ENCODE measurements at places on chromosomes 13 and 19.

DNA sequence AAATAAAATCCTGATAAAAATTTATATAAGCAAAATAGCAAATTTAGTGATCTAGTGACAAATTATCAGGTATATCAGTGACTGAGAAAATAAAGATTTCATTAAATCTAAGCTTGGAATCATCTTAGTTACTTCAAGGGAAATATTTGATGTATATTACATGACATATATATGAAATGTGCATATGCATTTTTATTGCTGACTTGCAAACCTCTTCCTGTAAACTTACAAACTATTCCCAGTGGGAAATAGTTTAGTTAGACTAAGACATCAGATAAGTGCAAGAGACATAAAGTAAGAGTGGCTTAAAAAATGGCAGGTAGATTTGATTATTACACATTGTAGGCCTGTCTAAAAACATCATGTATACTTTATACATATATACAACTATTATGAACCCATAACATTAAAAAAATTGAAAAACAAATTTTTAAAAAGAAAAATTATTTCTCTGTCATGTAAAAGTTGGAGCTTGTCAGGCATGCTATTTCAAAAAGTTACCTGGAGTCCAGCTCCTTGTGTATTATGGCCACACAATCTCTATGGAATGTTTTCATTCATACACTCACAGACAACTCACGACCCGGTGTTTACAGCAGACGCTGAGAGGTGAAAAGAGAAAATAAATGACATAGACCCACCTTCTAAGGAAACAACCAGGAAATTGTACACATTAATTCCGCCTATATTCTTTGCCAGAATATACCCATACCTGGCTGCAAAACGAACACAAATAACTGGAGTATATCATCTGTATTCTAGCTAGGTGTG lies 724.5 kb downstream of the SLITRK6 start:
- DNase-seq, result no peak

- DNase-seq, result no peak
Measured at GRCh38 chr13:71252184-71252704, 614.8 kb downstream of the DACH1 start.

DNA sequence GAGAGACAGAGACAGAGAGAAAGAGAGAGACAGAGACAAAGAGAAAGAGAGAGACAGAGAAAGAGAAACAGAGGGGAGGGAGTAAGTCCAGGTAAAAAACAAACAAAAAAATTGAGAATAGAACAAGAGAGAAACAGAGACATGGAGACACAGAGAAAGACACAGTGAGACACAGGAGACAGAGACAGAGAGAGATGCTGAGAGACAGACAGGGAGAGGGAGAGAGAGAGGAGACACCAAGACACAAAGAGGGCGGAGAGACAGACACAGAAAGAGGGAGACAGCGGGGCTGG lies 5.8 kb upstream of the PROZ start:
- no peak for DNase-seq

DNA sequence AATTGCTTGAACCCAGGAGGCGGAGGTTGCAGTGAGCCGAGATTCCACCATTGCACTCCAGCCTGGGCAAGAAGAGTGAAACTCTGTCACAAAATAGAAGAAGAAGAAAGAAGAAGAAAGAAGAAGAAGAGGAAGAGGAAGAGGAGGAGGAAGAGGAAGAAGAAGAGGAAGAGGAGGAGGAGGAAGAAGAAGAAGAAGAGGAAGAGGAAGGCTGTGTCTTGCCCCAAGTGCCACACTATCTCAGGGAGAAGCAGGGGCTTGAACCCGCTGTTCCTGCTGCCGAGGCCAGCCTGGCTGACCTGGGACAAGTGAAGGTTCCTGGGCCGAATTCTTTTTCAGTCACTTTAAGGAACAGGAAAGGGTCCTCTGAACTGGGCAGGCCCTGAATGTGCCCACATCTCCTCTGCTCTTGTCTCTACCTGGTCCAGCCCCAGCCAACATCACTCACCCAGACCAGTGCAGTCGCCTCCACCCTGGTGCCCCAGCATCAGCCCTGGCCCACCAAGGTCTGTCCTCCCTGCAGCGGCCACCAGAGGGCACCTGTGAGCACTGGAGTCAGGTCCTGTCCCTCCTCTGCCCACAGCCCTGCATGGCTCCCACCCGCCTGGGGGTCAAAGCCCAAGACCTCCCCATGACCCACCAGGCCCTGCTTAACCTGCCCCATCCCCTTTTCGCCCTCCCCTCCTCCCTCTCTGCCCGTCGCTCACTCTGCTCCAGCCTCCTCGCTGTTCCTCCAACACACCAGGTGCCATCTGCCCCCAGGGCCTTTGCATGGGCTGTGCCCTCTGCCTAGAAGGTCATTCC lies 20.0 kb downstream of the TICAM1 start:
- DNase-seq, result no peak

DNA sequence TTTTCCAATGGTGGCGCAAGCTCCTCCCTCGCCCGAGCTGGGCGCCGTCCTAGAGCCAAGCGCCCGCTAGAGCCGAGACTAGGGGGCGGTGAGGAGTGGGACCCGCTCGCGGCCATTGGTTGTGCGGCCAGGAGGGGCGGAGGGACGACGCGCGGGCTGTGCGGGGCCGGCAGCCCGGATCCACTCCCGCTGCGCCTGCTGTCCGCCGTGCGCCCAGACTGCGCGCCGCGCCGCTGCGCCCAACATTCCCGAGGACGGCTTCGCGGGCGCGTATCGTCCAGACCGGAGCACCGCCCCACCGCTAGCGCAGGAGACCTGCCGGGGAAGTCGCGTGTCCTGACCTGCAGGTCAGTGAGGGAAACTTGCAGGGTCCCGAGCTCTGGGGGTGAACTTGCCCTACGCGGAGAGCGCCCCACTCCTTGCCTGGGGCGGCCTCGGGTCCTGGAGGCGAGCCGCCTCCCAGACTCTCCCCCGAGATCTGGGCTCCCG lies at the start of gene SERTM1:
SERTM1 (plus strand) TSS at position 183 of the 489 bp plus-strand sequence. CDS start 21,059 bp downstream, outside the sequence.
- DNase-seq, result no peak

DNA sequence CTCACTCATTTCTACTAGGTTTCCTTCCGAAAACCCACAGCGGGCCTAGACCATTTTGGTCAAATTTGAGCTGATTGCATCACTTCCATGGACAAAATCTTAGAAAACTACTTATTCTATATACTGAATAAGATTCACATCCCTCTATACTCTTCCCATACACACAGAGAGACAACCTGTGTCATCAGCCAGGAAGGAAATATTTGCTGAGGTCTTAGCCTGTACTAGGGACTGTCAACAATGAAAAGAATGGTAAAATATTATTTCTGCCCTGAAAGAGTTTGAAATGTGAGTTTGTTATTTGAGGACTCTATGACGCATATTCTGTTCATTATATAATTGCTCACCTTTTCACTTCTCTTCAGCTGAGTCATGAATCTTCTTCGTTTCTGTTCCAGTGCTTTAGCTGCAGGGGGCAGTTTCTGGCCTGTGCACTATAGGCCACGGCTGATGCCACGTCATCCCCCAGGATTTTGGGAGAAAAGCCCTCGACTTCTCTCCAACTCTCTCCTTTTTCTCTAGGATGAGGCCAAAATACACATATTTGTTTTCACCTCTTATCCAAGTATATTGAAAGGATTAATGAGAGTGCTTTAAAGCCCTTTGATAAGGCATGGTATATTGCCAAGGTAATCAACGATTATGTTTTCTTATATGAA lies 47.7 kb downstream of the GSX1 start:
- DNase-seq, result no peak

GRCh38 chr13:70817576-70817975 lies 709.3 kb upstream of the KLHL1 start:
- DNase-seq, result no peak

GRCh38 chr19:27392027-27392632 lies 1820.8 kb downstream of the UQCRFS1 start:
- DNase-seq, result no peak

- no peak for DNase-seq
Measured at GRCh38 chr19:8017808-8018207, 12.4 kb upstream of the ELAVL1 start.

- no peak for DNase-seq
Measured at GRCh38 chr19:17778968-17779929, 15.7 kb upstream of the B3GNT3 start.

GRCh38 chr13:113634279-113635047 lies 23.5 kb downstream of the ATP4B start:
- DNase-seq, result no peak

DNA sequence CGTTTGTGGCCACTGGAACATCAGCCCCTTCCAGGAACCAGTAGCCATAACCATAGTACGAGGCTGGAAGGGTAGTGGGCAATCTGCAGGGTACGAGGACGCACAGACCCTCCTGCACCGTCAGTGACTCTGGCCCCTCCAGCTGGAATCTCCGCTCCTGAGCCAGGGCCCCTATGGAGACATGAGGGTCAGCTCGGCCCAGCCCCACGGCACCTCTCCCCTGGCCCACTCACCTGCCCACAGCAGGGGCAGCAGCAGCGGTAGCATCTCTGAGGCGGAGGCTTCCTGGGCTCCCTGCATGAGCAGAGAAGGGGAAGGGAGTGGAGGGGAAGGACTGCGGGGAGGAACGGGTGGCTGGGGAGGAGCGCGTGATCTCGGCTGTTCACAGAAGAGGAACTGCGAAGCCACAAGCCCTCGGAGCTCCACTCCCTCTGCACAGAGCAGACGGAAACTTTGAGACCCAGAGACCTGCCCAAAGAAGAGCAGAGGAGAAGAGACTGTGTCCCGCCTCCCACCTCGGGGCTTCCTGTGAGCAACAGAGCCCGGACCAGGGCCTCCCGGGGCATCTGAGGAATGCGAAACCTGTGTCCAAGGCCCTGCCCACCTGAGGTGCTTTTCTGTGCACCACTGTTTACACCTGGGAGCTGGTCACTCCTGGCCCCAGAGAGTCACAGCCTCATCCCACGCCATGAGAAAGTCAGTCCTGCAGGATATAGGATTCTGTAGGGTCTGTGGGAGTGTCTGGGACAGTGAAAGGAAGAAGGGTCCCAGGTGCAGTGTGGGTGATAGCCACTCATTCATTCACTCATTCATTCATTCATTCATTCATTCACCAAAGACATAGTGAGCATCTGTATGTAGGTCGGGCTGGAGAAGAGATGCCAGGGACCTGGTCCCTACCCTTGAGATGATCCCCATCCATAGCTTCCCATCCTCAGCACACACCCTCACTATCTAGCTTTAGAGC lies at the start of gene SIGLEC6:
SIGLEC6 (minus strand) TSS at position 322 of the 967 bp plus-strand sequence; CDS start at position 300, 22 bp downstream.
- no peak for DNase-seq

DNA sequence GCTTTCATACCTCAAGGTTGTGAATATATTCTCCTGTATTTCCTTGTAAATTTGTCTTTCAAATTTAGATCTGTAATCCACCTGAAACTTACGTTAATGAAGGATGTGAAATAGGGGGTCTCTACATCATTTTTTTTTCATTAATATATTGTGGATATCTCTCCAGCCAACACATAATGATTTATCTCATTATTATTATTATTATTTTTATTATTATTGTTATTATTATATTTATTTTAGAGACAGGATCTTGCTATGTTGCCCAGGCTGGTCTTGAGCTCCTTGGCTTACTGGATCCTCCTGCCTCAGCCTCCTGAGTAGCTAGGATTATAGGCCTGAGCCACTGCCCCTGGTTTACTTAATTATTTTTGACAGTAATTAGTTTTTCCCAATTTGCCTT lies 4.3 kb upstream of the LIPE start:
- DNase-seq, result no peak

GRCh38 chr13:21546372-21546771 lies 57.6 kb downstream of the MICU2 start:
- no peak for DNase-seq

GRCh38 chr19:13639342-13639929 lies 124.9 kb upstream of the MRI1 start:
- no peak for DNase-seq

- no peak for DNase-seq
Measured at GRCh38 chr19:789701-790060, 7.6 kb upstream of the PTBP1 start.

DNA sequence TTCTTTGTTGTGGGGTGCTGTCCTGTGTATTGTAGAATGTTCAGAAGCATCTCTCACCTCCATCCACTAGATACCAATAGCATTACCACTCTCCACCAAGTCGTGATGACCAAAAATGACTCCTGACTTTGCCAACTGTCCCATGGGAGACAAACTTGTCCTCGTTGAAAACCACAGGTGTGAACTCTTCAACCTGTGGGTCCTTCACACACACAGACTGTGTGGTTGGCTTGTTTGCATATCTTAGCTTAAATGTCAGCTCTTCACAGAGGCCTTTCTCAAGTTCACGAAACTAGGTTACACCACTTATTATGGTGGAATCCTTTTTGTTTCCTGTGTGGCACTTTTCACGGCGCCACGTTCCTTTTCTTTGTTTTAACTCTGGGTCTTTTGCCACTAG lies 6.8 kb downstream of the GPC5 start:
- no peak for DNase-seq

- DNase-seq, result no peak
Measured at GRCh38 chr19:2355168-2356035, 4.7 kb upstream of the TMPRSS9 start.

GRCh38 chr19:10583036-10583776 lies 3.9 kb downstream of the AP1M2 start:
- DNase-seq, result no peak

GRCh38 chr13:50713523-50714248 lies 129.8 kb downstream of the DLEU7 start:
- DNase-seq, result no peak

GRCh38 chr19:45636275-45636674 lies 2.9 kb downstream of the EML2 start:
- DNase-seq, result no peak

- no peak for DNase-seq
Measured at GRCh38 chr13:76499891-76500290, 386.3 kb downstream of the KCTD12 start.

DNA sequence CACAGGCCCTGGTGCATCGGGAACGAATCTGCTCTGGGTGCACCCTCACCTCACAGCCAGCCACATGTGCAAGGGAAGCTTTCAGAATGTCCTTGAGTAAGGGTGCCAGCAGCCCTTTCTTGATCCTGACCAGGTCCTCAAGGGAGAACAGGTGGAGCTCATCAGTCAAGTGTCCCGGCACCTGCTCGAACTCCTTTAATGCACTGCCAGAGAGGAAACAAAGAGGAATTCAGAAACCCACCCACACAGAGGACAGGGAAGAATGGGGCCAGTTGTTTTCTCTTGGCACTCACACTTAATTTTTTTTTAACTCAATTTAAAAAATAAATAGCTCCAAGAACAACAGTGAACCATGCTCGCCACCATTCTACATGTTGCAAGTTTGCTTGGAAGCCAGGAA lies 41.7 kb downstream of the RUBCNL start:
- no peak for DNase-seq

- DNase-seq, result peak; percentile 89
Measured at GRCh38 chr19:56538254-56538760, 441 bp upstream of the ZFP28 start.

DNA sequence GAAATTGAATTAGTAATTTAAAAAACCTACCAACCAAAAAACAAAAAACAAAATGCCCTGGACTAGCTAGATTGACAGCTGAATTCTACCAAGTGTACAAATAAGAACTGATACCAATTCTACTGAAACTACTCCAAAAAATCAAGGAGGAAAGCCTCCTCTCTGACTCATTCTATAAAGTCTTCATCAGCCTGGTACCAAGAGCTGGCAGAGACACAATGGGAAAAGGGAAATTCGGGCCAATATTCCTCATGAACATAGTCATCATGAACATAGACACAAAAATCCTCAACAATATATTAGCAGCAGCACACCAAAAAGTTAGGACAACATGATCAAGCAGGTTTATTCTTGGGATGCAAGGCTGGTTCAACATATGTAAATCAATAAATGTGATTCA lies 2667.7 kb upstream of the PCDH20 start:
- no peak for DNase-seq

Data from NCI-H2171 (cell line).